ENCODE measurements at places on chromosomes 2 and 18. TPM values are rescaled to one million over a fixed set of nuclear protein-coding genes. Genes with fewer than 3 reads are reported as not detected.

DNA sequence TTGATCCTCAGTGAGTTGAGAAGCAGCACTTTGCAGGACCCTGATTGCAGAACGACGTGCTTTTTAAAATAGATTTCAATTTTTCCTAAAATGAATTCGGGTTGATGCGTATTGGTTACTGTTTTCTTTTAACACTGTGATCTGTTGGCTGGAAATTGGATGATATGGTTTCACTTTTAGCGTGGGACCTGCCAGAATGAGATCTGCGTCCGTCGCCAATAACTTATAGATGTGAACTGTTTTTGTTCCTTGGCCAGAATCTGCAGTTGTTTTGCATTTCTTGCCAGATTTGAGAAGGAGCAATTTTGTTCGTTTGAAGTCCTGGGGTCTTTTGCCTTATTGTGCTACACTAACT is 703 bp downstream of the UGGT1 start:
- H3K4me1 ChIP-seq = peaks cover 48% of the 10 kb centered on the region
- peak overlapping the region; percentile 90 for H3K4me3 ChIP-seq
- peaks cover 11% of the 10 kb centered on the region for H3K36me3 ChIP-seq
- H3K27ac ChIP-seq = peak overlapping the region; percentile 93
- no peaks in the 10 kb centered on the region for H3K27me3 ChIP-seq

The PLEK gene
- total RNA-seq = 0.60 TPM

DNA sequence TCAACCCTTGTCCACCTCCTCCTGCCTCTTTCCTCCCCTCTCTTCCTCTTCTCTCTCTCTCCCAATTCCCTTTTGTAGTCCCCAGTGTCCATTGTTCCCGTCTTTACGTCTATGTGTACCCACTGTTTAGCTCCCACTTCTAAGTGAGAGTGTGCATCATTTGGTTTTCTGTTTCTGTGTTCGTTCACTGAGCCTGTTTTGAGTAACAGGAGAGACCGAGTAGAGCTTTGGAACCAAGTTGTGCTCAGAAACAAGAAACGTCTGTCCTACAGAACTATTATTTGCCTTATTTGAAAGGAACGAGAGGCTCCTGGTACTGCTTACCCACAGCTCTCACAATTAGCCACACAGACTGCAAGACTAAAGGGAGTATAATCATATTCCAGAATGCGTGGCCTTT is 50.1 kb upstream of the MAPRE2 start:
- H3K27ac ChIP-seq = no peak overlapping the region
- no peaks in the 10 kb centered on the region for H3K27me3 ChIP-seq
- no peak for DNase-seq
- H3K4me1 ChIP-seq = peaks cover 6% of the 10 kb centered on the region
- no peak overlapping the region for H3K4me3 ChIP-seq
- no peaks in the 10 kb centered on the region for H3K36me3 ChIP-seq

- no peak overlapping the region for H3K4me3 ChIP-seq
- no peak for DNase-seq
- H3K27ac ChIP-seq = no peak overlapping the region
- no peaks in the 10 kb centered on the region for H3K36me3 ChIP-seq
- no peaks in the 10 kb centered on the region for H3K27me3 ChIP-seq
Measured at GRCh38 chr18:67475673-67476072, 40.8 kb downstream of the DSEL start.

DNA sequence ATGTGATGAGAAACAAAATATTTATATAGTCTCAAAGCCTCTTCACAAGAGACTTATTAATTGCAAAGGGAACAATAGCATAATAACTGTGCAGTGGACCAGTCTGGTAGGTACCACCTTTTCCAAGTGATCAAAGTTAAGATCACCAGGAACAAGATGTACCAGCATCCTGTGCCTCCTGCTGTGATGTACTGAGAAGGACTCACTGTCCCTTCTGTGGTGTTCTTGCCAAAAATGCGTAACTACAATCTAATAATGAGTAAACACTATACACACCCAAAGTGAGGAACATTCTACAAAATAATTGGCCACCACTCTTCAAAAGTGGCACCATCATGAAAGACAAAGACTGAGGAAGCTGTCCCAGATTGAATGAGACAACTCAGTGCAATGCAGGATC is 14.5 kb downstream of the GNLY start:
- no peak for DNase-seq
- H3K4me1 ChIP-seq = peaks cover 12% of the 10 kb centered on the region
- no peak overlapping the region for H3K4me3 ChIP-seq
- no peak overlapping the region for H3K27ac ChIP-seq
- H3K36me3 ChIP-seq = no peaks in the 10 kb centered on the region
- peaks cover 7% of the 10 kb centered on the region for H3K27me3 ChIP-seq

GRCh38 chr2:56192664-56193305 is 9.0 kb downstream of the CCDC85A start:
- H3K36me3 ChIP-seq = no peaks in the 10 kb centered on the region
- H3K4me1 ChIP-seq = no peaks in the 10 kb centered on the region
- no peak overlapping the region for H3K4me3 ChIP-seq

The RNF152 gene
- total RNA-seq = 0.05 TPM

DNA sequence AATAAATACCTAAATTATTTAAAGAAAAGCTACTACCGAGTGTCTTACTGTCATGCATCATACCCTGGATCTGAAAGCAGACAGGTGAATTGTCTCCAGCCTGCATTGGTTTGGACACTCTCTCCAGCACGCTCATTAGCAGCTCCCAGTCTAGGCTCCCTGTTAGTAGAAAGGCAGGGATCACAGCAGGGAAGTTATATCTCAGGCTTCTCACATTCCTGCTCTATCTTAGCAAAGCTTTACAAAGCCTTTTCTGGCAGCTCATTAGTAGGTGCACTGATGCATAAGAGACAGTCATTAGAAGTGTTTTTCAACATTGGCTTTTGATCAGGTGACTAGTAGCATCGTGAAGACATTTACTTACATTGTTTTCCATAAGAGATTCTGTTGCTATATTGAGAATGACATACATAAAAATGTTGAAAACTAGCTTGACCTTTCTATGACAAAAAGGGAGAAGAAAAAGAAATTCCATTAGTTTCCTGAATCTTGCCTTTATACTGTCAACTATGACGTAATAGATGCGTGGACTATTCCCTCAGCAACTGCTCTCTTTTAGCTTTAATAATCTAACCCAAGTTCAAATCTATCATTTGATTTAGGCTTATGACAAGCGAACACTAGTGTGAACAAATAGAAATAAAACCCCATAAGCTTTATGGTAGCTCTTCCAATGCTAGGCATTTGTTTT is 408.7 kb upstream of the KCNH7 start:
- H3K4me1 ChIP-seq = no peaks in the 10 kb centered on the region
- no peak for DNase-seq
- H3K36me3 ChIP-seq = no peaks in the 10 kb centered on the region

The BMPR2 gene
- 10.8 TPM for total RNA-seq

The SLC4A3 gene
- total RNA-seq = 0.05 TPM

The TNFAIP6 gene
- total RNA-seq = not detected

- peak; percentile 28 for DNase-seq
- H3K27me3 ChIP-seq = no peaks in the 10 kb centered on the region
- peak overlapping the region; percentile 56 for H3K27ac ChIP-seq
Measured at GRCh38 chr2:224786848-224787247, 70.7 kb upstream of the CCDC195 start.

DNA sequence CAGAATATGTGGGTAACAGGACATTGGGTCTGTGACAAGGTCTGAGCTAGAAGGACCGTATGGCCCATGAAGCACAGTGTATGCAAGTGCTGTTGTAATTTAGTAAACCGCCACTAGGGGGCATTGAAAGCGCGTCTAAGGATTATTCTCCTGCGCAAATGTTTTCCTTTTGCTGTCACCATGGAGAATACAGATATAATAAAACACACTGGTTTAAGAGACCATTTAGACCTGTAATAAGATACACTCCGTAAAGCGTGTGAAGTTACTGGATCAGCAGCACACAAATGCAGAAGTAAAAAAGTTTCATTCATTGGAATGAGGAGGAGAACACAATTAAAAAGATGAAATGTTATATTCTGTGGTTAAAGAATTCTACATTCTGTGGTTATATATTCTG is 272.4 kb downstream of the AGAP1 start:
- no peaks in the 10 kb centered on the region for H3K4me1 ChIP-seq
- peak; percentile 70 for DNase-seq
- H3K27ac ChIP-seq = no peak overlapping the region
- H3K27me3 ChIP-seq = peaks cover 5% of the 10 kb centered on the region
- no peaks in the 10 kb centered on the region for H3K36me3 ChIP-seq

GRCh38 chr2:10278029-10278762 is 24.5 kb upstream of the HPCAL1 start:
- H3K4me1 ChIP-seq = peaks cover 6% of the 10 kb centered on the region
- H3K4me3 ChIP-seq = no peak overlapping the region

DNA sequence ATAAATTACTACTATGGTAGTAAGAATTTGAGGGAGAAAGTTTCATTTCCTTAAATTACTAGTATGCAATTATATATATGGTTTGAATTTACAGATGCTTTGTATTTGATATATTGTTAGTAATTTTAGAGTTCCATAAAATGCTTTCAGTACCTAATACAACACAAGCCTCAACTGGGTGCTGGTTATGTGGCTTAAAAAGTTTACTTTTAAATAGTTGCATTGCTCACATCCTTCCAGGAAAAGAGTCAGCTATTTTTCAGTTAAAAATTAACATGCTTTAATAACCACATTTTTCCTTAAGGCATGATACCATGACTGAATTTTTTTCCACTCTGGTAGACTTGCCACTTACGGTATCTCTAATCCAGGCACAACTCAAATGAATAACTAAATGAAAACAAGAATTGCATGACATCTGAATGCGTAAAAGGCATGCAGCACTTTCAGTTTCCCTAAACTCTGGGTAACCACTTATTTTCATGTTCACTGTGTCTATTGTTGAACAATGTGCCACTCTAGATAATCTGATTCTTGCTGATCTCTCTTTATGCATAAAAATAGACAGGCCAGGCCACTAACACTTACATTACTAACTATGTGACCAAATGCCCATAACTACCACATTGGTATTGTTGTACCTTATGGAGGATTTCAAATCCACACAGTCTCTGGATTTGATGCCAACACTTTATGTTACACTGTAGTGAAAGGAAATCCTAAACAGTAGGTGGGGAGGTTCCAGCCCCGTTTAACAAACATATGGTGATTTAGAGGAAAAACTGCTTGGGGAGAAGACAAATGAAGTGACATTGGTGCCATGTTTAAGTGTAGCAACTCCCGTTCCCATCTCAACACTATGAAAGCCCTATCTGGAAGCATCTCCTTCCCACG is 35.5 kb upstream of the SLC35F5 start:
- DNase-seq = peak; percentile 20
- peak overlapping the region; percentile 4 for H3K4me3 ChIP-seq
- peaks cover 2% of the 10 kb centered on the region for H3K36me3 ChIP-seq
- peaks cover 34% of the 10 kb centered on the region for H3K4me1 ChIP-seq

DNA sequence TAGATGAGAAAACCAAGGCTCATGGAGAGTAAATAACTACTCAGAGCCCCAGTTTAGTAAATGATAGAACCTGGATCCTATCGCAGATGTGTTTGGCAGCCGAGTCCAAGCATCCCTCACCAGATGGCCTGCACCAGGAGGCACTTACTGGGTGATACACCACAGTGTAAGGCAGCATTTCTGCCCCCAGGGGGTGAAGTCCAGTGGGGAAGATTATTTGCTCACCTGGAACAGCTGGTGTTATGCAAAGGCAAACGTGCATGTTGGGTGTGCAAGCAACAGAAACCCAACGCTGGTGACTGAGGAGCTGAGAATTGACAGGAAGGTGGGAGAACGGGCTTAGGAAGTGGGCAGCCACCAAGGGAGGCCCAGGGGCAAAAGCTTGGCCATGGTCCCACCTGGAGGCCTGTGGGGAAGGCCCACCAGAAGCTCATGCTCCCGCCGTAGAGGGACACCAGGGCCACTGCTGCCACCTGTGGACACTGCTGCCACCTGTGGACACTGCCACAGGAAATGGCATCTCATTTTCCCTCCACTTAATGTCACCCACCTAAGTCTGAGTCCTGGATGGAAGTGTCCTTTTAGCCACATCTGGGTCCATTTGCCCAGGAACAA is 100.6 kb downstream of the TFCP2L1 start:
- no peaks in the 10 kb centered on the region for H3K36me3 ChIP-seq
- no peaks in the 10 kb centered on the region for H3K4me1 ChIP-seq
- H3K27me3 ChIP-seq = peaks cover 3% of the 10 kb centered on the region
- H3K4me3 ChIP-seq = no peak overlapping the region
- no peak for DNase-seq
- no peak overlapping the region for H3K27ac ChIP-seq

The FAM124B gene
- total RNA-seq = 0.58 TPM

Data from activated CD4-positive, alpha-beta T cell treated with anti-CD3 and anti-CD28 coated beads for 36 hours (primary cell).